HAP-1 (cell line): ENCODE measurements at places on chromosomes 16 and 17.

DNA sequence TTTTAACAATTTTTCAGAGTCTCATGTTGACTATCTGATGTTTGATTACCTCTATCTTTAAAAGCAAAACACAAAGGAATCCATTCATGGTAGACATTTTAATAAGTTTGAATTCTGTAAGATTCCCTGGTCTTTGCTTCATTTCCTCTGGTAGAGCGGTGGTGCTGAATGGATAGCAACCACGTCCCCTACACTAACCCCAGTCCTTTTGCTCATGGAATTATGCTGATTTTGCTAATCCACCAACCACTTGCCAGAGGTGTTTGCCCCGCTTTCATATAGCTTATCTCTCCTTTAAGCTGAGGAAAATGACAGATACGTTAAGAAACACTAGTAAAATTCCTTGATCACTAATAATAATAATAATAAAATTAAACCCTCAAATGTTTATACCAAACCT is 9.5 kb downstream of the KCNJ16 start:
- DNase-seq = no peak

DNA sequence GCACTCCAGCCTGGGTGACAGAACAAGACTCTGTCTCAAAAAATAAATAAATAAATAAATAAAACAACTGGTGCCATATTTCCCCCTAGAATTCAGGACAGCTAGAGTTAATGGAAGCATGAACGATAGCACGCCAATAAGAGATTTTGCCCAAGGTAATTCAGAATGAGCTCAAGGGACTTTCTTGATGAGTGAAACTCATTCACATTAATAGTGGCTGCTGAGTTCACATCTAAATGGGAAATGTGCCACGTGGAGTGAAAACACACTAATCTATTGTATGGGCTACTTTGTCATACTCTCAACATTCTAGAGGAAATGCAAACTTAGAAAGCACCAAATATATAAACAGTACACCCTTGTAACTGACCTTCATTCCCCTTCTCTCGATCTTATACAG is 47.4 kb upstream of the PSMD7 start:
- DNase-seq = no peak

- no peak for DNase-seq
These were observed 30.5 kb downstream of the SNTB2 start for GRCh38 chr16:69217433-69217832.

- no peak for DNase-seq
These were observed 193.2 kb upstream of the MYOCD start for GRCh38 chr17:12472252-12473173.

DNA sequence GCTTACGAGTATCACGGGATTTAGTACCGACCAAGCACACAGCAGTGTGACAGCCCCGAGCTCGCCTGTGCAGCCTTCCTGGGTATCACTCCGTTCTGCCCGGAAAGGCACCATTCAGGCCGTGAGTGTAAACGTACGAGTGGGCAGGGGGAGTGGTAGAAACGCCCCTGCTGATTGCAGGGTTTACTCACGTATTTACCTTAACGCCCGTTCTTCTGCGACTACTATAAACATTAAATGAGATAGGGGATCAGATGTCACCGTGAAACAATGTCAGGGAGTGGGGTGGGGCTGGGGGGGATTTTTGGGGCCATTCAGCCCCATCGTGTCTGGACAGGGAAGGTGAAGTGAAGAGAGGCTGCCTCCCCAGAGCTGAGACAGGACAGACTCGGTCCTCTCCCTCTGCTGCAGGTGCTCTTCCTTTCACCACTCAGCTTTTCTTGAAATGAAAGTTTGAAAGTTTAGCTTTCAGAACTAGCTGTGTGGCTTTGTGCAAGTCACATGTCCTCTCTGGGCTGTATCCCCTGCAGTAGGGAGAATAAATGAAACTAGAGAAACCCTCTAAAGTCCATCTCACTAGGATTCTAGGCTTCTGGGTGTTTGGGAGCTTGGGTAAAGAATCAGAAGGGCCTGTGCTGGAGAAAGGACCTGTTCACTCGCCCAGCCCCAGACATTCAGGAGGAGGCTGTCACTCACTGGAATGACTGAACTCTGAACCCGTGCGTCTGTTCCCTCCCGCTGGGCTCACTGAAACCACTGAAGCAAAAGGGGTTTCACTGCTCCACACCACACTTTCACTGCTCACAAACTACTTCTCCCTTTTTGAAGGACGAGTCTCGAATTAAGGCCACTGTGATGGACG is 66.7 kb downstream of the RPA1 start:
- DNase-seq = no peak

GRCh38 chr16:50476486-50477255 is 71.5 kb upstream of the NKD1 start:
- no peak for DNase-seq

DNA sequence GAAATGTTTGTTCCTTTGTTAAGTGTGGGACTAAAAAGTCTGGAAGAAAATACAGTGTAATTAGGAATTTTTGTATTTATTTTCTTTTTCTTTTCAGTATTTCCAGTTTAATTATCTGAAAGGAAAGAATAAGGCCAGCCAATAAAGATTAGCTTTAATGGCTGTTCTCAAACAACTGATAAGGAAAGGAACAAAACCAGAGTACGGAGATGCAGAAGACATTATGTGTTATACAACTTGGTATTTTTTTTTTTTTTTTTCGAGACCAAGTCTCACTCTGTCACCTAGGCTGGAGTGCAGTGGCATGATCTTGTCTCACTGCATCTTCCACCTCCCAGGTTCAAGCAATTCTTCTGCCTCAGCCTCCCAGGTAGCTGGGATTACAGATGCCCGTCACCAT is 47.5 kb downstream of the SNTB2 start:
- no peak for DNase-seq
